ENCODE measurements at places on chromosomes 1 and 21.

DNA sequence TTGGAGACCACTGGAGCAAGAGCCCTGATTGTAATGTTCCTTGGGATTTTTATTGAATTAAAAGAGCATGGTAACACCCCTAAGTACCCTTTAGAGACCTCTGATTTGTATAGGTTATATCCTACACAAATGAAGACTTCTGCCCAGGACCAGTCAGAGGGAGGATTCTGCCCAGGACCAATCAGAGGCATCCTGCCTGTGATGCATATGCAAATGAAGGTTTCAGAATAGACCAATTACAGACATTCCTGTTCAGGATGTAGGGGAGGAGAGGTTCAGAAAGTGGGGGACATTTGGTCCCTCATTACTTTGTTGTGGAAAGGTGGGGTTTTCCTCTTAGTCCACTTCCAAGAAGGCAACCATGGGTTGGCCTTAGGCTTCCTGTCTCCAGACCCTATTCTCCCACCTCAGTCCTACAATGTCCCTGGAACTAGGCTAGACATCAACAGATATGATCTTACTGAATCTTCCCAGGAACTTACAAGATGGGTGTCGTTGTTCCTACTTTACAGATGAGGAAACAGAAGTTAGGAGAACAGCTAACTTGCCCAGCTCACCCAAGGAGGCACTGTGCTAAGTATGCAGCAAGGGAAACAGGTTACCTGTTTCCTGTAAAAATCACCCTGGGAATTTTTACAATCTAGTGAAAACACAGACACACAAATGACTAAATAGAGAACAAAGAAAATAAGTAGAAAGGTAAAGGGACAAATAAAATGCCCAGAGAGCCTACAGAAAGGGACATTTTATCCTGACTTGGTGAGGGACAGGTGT is 36.8 kb upstream of the SFPQ start:
- DNase-seq, result no peak

DNA sequence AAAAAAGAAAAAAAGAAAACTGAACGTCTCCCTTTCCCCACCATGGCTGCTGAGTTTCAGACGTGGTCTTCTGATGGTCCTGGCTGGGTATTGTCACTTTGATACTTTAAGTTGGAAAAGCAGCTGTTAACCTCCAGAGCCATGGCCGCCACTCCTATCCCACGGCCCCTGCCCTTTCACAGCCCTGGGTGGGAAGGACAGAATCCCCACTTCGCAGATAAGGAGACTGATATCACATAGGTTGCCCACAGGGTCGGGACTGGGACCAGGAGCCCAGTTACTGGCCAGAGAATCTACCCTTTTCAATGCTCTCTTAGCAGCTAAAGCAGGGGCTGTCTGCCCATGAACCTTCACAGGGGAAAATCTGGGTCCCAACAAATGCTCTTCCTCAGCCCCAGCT is 16.8 kb downstream of the BMP8A start:
- DNase-seq, result no peak

DNA sequence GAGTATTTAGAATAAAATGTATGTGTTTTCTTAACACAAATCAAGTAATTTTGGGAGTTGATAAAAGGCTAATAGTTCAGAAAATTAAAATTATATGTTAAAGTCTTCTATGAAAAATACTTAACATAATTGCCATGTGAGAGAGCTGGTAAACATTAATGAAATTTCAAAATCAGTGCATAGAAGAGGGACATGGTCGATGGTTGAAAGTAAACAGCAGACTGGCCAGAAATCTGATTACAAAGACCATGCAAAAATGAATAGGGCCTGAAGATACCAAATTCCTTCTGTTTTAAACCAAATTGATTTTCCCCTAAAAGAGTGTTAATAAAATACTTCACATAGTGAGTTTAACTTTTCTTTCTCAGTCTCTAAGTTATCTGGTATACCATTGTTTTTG is 128.3 kb downstream of the GABPA start:
- no peak for DNase-seq

DNA sequence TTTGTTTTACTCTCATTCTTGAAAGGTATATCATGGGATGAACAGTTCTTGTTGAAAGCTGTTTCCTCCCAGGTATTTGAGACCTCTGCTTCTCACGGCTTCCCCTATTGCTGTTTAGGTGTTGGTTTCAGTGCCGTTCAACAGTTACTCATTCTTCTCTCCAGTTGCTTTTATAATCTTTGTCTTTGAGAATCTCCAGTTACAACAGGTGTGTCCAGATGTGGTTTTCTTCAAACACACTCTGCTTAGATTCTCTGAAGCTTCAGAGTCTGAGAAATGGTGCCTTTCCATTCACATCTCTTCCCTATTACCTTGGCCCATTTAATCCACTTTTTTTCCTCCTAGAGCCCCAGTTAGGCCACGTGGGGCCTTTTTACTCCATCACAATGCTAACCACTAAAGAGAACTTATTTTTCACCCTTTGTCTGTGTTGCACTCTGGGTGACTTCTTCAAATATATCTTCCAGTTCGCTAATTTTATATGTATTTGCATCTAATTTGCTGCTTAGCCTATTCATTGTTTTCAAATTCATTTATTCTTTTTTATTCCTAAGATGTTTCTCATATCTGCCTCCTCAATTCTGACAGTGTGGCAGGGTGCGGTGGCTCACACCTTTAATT is 46.7 kb upstream of the SLC19A1 start:
- DNase-seq, result no peak

GRCh38 chr1:14742181-14742980 is 143.9 kb downstream of the KAZN start:
- no peak for DNase-seq

- peak; percentile 95 for DNase-seq
Observed at GRCh38 chr1:145891587-145892485, 6.2 kb upstream of the ANKRD35 start.

GRCh38 chr1:87785386-87785785 is 456.7 kb downstream of the LMO4 start:
- DNase-seq, result no peak

DNA sequence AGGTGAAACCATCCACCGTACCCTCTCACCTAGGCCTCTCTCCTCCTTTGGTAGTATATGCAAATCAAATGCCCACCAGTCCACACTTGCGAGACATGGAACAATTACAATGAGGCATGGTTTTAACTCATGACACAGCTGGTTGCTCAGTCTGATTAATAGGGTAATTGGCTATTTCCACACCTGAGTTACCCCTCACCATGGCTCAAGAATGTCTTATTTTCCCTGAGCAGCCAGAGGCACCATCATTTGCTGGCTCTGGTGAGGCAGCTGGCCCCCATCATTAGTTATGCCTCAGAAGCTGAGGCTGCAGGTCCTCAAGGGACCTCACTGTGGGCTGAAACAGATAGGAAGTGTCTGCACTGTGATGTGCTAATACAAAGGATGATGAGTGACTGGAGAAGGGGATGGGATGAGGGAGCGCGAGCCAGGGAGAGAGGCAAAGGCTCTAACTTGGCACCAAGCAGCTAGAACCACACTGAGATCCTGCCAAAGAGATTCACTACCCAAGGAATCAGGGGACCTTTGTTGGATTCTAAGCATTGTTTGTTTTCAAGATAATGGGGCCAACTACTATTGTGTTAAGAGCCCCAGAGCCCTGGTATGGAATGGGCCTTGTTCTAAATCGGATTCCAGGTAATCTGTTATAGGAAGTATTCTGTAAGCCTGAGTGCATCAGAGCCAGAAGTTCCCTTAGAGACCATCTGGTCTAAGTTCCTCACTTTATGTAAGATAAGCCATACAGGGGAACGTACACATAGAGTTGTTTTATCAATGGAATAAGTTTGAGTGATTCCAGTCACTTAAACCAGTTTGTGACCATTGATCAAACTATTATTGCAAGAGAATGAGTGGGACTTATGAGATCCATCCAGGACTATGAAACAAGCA is 80.0 kb upstream of the CNTN2 start:
- no peak for DNase-seq

- no peak for DNase-seq
Observed at GRCh38 chr1:103187673-103188072, 79.4 kb upstream of the COL11A1 start.

- no peak for DNase-seq
Observed at GRCh38 chr1:117036018-117036461, 24.1 kb upstream of the TTF2 start.

GRCh38 chr1:180908074-180908765 is 4.5 kb upstream of the KIAA1614 start:
- DNase-seq, result no peak

- peak; percentile 13 for DNase-seq
Observed at GRCh38 chr1:111565079-111565478, 54.5 kb upstream of the RAP1A start.

DNA sequence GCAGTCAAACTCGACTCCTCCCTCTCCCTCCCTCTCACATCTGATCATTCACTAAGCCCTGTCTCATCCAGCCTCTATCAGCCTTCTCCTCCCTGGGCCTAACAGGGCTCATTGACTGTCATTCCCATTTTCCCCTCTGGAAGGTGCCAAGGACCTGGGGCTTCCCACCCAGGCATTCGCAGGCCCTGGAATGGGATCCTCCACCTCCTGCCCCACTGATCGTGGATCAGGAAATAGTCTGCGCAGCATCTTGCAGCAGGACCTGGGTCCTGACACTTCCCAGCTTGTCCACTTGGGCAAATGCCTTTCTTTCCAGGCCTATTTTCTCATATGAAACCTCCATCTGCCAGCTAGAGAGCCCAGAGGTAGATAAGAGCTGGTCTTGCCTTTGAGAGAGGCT is 71.2 kb upstream of the ZC3H12A start:
- DNase-seq, result no peak

All from amygdala (tissue), 56 donors.